Psoas muscle (tissue), 8 donors: ENCODE measurements at places on chromosomes 13 and 19. TPM values are rescaled to one million over a fixed set of nuclear protein-coding genes. Genes with fewer than 3 reads are reported as not detected.
A peak's percentile ranks its signal among the peaks of the same experiment; 100 is the strongest.

- DNase-seq: no peak
Observed at GRCh38 chr13:67184247-67184646, 45.9 kb downstream of the PCDH9 start.

The LGALS14 gene
- total RNA-seq: not detected

- no peak for DNase-seq
Observed at GRCh38 chr13:87810920-87811344, 139.8 kb downstream of the SLITRK5 start.

DNA sequence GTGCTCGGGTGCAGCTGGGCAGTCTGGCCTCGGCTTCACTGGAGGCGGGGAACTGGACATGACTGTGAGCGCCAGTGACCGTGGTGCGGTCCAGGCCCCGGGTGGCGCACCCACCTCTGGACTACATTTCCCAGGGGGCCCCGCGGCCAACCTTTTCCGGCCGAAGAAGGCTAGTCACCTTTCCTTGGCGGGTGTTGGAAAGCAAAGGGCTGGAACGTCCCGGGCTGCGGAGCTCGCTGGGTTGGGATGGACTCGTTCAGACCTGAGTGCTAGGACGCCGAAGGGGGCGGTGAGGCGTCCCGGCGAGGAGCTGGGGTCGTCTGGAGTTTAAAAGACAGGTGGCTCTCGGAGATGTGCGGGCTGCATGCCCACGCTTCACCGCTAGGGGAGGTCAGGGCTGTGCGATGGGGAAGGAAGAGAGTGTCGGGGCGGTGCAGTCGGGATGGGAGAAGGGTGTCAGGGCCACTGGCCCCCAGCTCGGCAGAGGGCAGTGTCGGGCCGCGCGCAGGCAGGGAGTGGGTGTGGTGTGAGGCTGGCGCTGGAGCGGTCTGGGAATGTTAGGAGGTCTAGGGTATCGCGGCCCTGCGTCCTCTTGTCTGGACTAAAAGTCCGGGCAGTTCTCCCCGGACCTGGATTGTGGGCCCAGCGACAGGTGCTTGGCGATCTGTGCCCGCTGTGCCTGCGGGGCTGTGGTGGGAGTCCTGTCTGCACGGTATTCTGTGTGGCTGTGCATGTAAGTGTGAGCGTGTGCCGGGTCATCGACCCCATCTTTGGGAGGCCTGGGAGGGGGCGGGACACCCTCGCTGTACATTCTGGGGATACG is 57.1 kb downstream of the ZNF568 start:
- DNase-seq: peak; percentile 84

GRCh38 chr13:53445686-53446085 is 417.1 kb downstream of the OLFM4 start:
- DNase-seq: no peak

DNA sequence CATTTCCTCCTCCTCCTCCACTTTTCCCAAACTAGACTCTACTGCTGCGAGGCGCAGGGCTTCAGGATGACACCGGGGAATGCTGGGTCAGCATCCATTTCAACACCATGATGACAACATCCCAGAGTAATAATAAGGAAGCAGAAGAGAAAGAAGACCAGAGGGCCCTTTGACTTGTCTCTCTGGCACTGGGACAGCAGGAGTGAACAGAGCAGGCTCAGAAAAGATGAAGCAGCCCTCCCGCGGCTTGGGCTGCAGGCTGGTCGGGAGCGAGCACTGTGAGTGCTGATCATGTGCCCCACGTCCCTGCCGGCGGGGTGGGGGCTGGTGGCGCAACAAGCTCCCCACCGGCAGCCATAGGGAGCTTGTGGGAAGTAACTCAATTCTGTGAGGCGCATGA is 30.5 kb downstream of the RANBP3 start:
- peak; percentile 68 for DNase-seq

DNA sequence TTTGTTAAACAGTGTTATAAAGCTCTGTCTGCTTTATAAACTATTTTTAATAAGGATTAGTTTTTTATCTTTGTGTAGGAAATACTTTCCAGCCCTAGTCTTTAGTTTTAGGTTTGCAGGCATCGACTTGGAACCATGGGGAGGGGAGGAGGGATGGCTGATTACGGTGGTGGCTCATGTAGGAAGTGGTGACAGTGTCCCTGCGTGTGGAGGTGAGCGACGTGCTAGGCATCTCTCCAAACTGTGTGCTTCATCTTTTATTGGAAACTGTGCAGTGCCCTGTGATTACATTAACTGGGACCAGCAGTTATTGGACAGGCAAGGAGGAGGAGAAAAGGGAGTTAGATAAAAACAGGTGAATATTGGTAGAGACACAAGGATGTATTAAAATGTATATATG is 203.8 kb downstream of the ATP8A2 start:
- no peak for DNase-seq

DNA sequence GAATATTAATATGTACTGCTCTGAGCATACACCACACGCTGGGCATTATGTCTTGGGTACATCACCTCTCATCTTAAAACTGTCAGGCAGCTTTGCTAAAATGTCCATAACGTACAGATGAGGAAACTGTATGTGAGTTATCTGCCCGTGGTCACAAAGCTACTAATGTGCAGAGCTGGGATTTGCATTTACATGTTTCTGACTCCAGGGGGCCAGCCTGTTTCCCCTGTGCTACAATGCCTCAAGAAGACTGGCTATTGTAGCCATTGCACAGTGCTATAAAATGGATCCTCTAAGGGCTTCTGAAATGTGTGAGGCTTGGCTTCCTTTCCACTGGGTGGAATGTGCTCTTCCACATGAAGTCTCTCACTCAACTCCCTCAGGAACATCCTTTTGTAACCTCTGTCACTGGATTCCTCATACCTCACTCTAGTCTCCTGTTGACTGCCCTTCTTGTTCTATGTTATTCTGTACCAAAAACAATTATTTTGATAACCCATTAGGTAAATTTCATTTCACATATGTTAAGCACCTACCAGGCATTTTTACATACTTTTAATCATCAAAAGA is 95.6 kb upstream of the HTR2A start:
- DNase-seq: no peak

The FFAR1 gene
- not detected for total RNA-seq

DNA sequence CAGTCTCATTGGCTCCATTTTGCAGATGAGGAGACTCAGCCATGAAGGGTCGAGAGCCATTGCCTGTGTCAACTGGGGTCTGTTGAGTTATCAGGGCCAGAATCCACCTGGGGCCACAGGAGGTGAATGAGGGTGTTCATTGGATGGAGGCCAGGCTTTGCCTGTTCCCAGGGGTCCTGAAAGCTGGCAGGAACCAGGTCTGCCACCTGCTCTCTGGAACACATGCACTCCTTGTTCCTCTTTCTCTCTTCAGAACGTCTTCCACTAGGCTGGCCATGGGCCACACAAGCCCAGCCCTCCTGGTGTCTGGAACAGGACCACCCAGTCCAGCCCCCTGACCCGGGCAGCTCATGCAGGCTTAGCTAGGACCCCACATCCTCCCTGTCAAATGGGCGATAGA is 21.1 kb downstream of the PPP1R37 start:
- no peak for DNase-seq
